ENCODE measurements at places on chromosomes 11 and 22. TPM values are rescaled to one million over a fixed set of nuclear protein-coding genes. Genes with fewer than 3 reads are reported as not detected.
A peak's percentile ranks its signal among the peaks of the same experiment; 100 is the strongest.

DNA sequence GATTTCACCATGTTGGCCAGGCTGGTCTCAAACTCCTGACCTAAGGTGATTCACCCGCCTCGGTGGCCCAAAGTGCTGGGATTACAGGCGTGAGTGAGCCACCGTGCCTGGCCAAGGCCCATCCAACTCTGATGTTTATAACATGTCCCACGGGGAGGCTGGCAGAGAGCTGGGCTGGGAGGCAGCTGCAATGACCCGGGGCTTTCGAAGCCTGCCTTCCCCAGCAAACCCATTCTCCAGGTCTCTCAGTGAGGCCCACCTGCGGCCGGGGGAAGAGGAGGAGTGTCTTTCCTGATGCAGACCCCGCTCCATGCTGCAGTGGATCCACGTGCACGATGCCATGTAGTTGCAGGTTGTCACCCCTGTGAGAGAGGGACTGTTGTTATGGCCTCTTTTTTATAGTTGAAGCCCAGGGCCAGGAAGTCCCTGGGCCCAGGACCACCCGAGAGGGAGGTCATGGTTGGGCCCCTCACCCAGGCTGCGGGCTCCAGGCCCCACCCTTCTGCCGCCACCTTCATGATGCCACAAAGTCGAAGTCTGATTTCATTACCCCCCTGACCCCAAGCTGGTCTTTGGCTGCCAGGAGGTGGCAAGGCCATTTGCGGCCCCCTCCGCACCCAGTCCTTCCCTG lies 38.3 kb downstream of the KCNJ4 start:
- no peaks in the 10 kb centered on the region for H3K36me3 ChIP-seq
- no peak overlapping the region for H3K27ac ChIP-seq
- H3K4me1 ChIP-seq: no peaks in the 10 kb centered on the region

DNA sequence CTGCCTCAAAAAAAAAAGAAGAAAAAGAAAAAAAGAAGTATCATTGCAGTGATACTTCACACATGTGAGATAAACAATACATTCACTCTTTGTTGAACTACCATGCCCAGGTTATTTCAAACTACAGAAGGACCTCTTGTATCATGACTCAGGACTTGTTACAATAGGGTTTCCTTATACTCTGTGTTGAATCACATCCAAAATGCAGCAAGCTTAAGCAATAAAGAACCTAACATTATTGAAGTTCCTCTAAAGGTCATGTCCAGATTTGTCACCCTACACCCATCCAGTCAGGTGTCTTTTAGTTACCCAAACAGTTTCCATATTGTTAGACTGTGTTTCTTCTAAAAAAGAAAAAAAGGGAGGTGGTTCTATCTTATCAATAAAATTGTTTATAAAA lies 26.9 kb upstream of the ALKBH3 start:
- DNase-seq: no peak
- H3K27me3 ChIP-seq: no peaks in the 10 kb centered on the region
- no peak overlapping the region for H3K4me3 ChIP-seq
- no peaks in the 10 kb centered on the region for H3K4me1 ChIP-seq

DNA sequence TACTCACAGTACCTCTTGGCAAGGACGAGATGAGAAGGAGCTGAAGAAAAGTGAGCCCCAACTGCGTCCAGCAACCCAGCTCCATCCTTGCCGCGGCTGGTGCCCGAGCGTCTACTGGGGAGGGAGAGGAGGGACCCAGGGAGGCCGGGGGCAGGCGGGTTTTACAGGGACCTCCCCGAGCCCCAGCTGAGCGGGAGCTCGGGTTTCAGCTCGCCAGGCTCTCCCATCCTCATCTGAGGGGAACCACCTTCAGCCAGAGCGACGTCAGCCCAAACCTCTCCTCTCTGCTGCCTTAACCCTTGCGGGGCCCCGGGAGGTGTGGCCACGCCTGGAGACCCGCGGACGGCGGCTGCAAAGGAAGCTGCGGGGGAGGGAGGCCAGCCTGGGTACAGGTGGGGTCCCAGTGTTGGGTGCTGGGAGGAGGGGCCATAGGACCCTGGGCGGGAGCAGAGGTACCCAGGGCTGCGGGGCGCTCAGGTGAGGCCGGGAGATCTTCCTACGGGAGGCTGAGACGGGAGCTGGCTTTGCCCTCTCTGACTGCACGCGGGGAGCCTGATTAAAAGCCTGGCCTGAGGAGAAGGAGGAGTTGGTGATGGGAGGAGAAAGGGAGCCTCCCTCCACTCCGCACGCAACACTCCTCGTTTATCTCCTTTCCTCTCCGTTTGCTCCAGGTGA lies at the start of gene PAMR1:
TSS of gene PAMR1 (minus strand) at position 116 of the 675 bp plus-strand sequence. CDS start at position 85, 31 bp downstream.
- peaks cover 4% of the 10 kb centered on the region for H3K4me1 ChIP-seq

DNA sequence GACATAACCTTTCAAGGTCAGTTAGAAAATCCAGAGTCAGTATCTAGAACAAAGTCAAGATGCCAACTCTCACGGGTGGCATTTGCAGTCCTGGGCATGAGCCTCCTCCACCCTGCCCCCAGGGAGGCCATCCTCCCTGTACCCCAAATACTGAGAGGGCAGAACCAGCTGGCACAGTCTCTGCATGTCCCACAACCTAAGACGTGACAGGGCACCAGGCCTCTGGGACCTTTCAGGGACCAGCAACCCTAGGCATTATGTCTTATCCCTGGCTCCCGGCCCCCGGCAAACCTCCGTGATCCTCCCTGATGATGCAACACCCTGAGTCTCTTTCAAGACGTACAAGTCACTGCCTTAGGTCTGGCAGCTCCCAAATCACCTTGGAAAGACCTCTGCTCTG lies 2.0 kb downstream of the MB start:
- H3K27me3 ChIP-seq: no peaks in the 10 kb centered on the region
- H3K36me3 ChIP-seq: no peaks in the 10 kb centered on the region
- DNase-seq: no peak
- H3K4me3 ChIP-seq: no peak overlapping the region
- no peaks in the 10 kb centered on the region for H3K4me1 ChIP-seq

DNA sequence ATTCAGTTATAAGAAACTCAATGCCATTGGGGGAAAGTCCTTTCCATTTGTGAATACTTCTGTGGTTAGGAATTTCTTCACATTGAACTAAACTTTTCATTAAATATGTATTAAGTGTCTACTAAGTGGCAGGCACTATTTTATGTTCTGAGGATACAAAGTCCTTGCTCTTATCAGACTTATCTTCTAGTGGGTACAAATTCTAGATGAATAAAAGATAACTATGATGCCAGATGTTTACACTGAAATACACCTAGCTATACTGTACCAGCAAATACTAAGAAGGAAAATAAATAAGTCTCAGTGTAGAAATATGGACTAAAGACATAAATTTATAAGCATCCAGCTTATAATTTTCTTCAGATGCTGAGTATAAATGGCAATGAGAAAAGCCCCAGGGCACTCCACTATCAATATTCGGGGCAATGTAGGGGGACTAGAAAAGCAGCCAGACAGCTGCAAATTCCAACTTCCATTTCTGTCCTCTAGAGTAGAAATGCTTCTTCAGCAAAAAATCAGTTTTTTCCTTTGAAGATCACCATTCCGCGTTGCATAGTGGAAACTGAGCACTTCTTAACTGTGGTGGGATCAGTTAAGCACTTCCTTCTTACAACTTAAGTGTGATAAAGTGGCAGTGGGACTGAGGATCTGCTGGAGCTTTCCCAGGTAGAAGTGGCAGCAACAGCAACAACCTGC lies 11.8 kb upstream of the BIRC3 start:
- no peak overlapping the region for H3K27ac ChIP-seq
- no peaks in the 10 kb centered on the region for H3K4me1 ChIP-seq
- H3K36me3 ChIP-seq: peaks cover 9% of the 10 kb centered on the region
- no peak overlapping the region for H3K4me3 ChIP-seq
- no peaks in the 10 kb centered on the region for H3K27me3 ChIP-seq

GRCh38 chr11:251550-251949 lies 14.8 kb downstream of the PSMD13 start:
- peaks cover 40% of the 10 kb centered on the region for H3K36me3 ChIP-seq
- H3K4me3 ChIP-seq: no peak overlapping the region
- no peaks in the 10 kb centered on the region for H3K4me1 ChIP-seq

- peak overlapping the region; percentile 92 for H3K4me3 ChIP-seq
- H3K27ac ChIP-seq: no peak overlapping the region
- no peak for DNase-seq
- peaks cover 12% of the 10 kb centered on the region for H3K27me3 ChIP-seq
- H3K4me1 ChIP-seq: no peaks in the 10 kb centered on the region
Measured at GRCh38 chr22:31106001-31106571, 1.3 kb downstream of the SELENOM start.

DNA sequence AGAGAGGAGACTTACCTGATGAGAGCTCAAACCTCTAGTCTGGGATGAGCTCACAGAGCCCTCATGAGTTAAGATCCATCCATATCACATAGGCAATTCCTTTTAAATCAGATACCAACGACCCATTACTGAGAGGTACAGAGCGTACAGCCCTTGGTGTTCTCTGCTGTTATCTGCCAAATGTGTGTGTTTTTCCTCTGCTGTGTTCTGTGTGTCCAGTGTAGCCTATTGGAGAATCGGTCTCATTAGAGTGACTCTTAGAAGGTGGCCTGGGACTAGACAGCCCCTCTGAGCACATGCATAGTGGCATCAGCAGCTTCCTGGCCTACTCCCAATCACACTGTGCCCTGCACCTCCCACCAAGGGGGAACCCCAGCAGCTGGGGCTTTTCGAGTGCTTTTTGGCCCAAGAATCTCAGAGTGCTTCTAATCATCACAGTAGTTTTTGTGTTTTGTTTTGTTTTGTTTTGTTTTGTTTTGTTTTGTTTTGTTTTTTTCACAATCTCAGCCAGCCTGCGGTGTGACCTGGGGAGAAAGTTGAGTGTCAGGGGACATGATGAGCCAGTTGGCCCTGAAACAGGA lies 25.4 kb downstream of the TP53AIP1 start:
- no peak for DNase-seq
- no peak overlapping the region for H3K27ac ChIP-seq
- no peaks in the 10 kb centered on the region for H3K36me3 ChIP-seq
- H3K4me1 ChIP-seq: no peaks in the 10 kb centered on the region

Gene OR8A1
- total RNA-seq: not detected

Data from H9 (cell line).